ENCODE measurements at places on chromosomes 1 and 21. TPM values are rescaled to one million over a fixed set of nuclear protein-coding genes. Genes with fewer than 3 reads are reported as not detected.
A peak's percentile ranks its signal among the peaks of the same experiment; 100 is the strongest.

Gene FNDC5
- total RNA-seq, result not detected

Gene AIM2
- not detected for total RNA-seq

Gene MAEL
- total RNA-seq, result not detected

Gene PALMD
- total RNA-seq, result 1.2 TPM

Gene TMEM82
- total RNA-seq, result not detected

Gene PODN
- not detected for total RNA-seq

Gene HES4
- 41.8 TPM for total RNA-seq

DNA sequence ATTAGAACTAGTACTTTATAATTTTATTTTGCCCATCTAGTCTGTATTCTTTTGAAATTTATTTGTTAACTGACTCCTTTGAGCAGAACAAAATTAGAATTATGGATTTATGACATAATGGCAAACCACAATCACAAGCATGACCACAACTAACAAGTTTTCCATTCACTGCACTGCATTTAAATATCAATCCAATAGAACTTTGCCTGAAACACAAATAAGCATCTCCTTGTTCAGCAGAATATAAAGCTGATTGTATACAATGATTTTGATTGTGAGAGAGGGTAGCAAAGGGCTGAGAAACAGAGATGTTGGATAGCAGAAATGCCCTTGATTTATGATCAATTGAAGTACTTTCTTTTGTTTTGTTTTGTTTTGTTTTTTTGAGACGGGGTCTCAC is 495.5 kb upstream of the RGS18 start:
- no peaks in the 10 kb centered on the region for H3K27me3 ChIP-seq
- no peaks in the 10 kb centered on the region for H3K4me1 ChIP-seq
- no peak overlapping the region for H3K4me3 ChIP-seq
- DNase-seq, result no peak

DNA sequence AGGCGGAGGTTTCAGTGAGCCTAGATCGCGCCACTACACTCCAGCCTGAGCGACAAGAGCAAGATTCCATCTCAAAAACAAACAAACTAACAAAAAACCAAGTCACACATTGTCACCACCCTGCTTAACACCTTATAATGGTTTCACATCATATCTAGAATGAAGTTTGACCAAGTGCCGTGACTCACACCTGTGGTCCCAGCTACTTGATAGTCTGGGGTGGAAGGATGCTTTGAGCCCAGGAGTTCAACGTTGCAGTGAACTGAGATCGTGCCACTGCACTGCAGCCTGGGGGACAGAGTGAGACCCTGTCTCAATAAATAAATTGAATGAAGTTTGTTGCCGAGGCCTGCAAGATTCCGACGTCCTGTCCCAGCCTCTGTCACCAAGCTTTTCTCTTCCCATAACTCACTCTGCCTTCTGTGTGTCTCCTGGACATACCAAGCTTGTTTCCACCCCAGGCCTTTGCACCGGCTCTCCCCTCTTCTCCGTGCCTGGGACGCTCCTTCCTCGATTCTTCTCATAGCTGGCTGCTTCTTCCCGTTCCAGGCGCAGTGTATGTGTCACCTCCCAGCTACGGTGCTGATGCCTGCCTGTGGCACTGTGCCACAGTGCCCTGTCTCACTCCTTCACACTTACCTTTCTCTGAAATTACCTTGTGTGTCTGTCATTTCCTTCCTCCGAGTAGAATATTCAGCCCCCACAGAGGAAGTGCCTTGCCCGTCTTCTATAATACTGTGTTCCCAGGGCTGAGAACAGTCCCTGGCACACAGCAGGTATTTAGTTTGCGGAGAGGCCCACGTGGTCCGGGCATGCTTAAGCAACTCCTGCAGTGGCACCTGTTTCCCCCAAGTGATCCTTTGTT is 3.8 kb upstream of the SELENON start:
- no peak for DNase-seq
- no peaks in the 10 kb centered on the region for H3K27me3 ChIP-seq
- H3K27ac ChIP-seq, result no peak overlapping the region
- no peak overlapping the region for H3K4me3 ChIP-seq
- H3K4me1 ChIP-seq, result no peaks in the 10 kb centered on the region

DNA sequence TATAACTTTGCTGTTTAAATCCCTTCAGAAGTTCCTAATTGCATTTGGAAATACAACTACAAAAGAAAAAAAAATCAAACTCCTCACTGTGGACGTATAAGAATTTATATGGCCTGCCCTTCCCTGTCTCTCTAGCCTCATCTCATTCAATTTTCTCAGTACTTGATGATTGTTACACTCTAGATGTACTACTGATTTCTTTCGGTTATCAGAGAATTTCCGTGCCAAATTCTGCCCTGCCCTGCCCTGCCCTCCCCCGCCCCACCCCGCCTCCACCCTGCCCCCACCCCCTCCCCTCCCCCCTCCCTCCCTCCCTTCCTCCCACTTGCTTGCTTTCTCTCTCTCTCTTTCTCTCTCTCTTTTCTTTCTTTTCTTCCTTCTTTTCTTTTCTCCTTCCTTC is 71.7 kb upstream of the MPC2 start:
- no peaks in the 10 kb centered on the region for H3K4me1 ChIP-seq
- peaks cover 11% of the 10 kb centered on the region for H3K36me3 ChIP-seq
- no peak for DNase-seq
- H3K4me3 ChIP-seq, result no peak overlapping the region
- no peaks in the 10 kb centered on the region for H3K27me3 ChIP-seq

GRCh38 chr1:94954263-94955220 is 27.6 kb upstream of the CNN3 start:
- H3K4me3 ChIP-seq, result no peak overlapping the region
- H3K36me3 ChIP-seq, result no peaks in the 10 kb centered on the region
- H3K27me3 ChIP-seq, result no peaks in the 10 kb centered on the region
- DNase-seq, result no peak
- H3K4me1 ChIP-seq, result peaks cover 24% of the 10 kb centered on the region

DNA sequence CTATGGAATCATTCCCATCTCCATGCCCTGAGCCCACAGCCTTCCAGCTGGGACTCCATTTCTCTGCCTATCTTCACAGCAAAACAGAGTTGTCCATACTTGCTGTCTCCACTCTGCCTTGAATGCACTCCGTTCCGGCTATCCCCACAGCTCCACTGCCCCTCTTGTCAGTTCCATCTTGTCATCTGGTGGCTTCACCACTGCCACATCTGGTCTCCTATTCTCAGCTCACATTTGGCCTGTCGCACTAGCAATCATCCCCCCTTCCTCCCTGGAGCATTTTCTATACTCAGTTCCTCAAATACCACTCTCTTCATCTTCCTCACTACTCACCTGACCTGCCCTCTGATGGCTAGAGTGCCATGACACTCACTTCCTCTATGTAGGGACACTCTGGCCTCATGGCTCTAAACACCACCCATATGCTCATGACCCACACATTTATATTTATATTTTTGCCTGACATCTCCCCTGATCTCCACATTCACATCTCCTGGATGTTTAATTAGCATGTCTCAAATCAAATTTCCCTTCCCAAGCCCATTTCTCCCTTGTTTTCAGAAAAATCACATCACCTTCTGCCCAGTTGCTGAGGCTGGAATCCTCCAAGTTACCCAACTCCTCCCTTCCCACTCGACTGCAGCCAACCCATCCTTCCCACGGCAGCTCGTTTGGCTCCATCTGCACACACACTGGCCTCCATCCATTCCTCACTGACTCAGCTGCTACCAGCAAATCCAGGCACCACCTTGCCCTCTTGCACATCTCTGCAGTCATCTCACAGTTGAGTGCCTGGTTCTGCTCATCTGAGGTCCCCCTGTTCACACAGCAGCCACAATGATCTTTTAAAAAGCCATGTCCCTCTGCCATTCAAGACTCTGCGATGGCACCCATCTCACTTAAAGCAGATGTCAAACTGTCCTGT is 6.1 kb downstream of the ZNF692 start:
- no peaks in the 10 kb centered on the region for H3K36me3 ChIP-seq
- H3K27me3 ChIP-seq, result no peaks in the 10 kb centered on the region

DNA sequence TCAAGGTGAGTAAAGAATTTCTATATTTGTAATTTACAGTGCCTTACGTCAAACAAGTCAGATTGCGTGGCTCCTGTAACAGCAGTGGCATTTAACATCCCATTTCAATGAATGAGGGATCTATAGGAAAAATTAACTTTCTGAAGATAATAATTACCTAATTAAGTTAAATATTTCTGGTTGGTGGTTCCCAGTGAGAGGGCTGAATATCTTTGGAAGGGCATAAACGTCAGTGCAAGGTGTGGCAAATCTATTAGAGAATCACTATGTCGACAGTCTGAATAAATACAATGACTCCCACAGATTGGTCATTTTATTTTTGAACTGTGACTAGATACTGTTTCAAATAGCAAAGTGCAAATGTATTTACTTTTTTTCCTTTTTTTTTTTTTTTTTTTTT is 80.0 kb downstream of the S1PR1 start:
- H3K36me3 ChIP-seq, result no peaks in the 10 kb centered on the region
- H3K27ac ChIP-seq, result no peak overlapping the region
- peaks cover 36% of the 10 kb centered on the region for H3K27me3 ChIP-seq
- no peak overlapping the region for H3K4me3 ChIP-seq

- H3K36me3 ChIP-seq, result no peaks in the 10 kb centered on the region
- H3K27me3 ChIP-seq, result no peaks in the 10 kb centered on the region
- no peak overlapping the region for H3K4me3 ChIP-seq
- H3K27ac ChIP-seq, result no peak overlapping the region
- no peak for DNase-seq
These were observed 6.6 kb upstream of the TMEM51 start for GRCh38 chr1:15146971-15147376.

- DNase-seq, result peak; percentile 34
- H3K4me3 ChIP-seq, result no peak overlapping the region
- H3K27me3 ChIP-seq, result peaks cover 31% of the 10 kb centered on the region
- no peak overlapping the region for H3K27ac ChIP-seq
- no peaks in the 10 kb centered on the region for H3K36me3 ChIP-seq
These were observed 59.0 kb upstream of the CD1D start for GRCh38 chr1:158121604-158122254.

- H3K4me1 ChIP-seq, result peaks cover 19% of the 10 kb centered on the region
- peak; percentile 52 for DNase-seq
- H3K4me3 ChIP-seq, result no peak overlapping the region
- no peaks in the 10 kb centered on the region for H3K27me3 ChIP-seq
These were observed 48.1 kb downstream of the ELAPOR1 start for GRCh38 chr1:109161858-109162606.

DNA sequence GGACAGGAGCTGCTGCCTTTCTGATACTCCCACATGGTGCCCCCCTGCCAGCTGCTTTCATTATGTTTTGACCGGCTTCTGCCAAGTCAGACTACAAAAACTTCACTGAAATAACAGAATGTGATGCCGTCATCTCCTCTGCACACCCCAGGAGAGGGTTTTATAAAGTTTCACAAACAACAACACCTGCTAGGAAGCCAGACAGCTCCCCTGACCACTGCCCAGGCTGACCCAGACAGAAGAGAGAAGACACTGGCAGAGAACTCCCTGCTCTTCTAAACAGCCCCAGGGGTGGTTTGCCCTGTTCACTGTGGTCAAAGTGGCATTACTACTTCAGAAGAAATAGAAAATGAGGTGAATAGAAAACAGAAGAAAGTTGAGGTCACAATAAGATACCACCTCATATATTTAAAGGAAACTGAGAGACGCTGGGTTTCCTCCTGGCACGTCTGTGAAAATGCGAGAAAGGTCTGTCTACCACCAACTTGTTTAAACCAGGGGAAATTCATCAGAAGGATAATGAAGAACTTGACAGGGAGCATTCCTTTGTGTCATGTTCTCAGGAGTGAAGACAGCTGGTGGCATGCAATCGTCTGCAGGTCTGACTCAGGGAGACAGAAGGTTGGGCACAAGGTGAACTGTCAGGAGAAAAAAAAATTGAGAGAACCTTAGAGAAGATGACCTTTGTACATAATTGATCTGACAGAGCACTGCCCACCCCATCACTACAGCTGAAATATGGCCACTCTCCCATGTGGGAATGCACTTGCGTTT is 119.0 kb upstream of the NFIA start:
- H3K27me3 ChIP-seq, result no peaks in the 10 kb centered on the region
- H3K27ac ChIP-seq, result no peak overlapping the region
- no peak for DNase-seq
- H3K4me3 ChIP-seq, result no peak overlapping the region
- H3K4me1 ChIP-seq, result peaks cover 4% of the 10 kb centered on the region

- H3K36me3 ChIP-seq, result no peaks in the 10 kb centered on the region
- H3K27me3 ChIP-seq, result peaks cover 12% of the 10 kb centered on the region
- no peak for DNase-seq
- no peaks in the 10 kb centered on the region for H3K4me1 ChIP-seq
- no peak overlapping the region for H3K4me3 ChIP-seq
- H3K27ac ChIP-seq, result no peak overlapping the region
These were observed 497.1 kb upstream of the PLXNA2 start for GRCh38 chr1:208741296-208741695.

DNA sequence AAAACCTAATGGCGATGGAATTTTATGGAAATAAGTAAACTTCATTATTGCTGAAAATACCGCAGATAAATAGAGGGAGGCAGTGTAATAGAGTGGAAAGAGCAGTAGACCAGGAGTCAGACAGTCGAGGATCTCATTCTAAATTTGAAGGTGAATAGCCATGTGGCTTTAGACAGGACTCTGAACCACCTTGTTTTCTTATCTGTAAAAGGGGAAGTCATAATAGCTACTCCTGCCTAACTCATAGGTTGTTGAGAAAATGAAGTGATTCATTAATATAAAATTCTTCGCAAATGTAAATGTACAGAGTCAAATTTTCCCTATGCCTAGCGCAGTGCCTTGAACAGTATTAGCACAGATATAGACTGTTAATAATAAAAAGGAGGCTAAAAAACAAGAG is 14.8 kb downstream of the RPS6KC1 start:
- H3K4me1 ChIP-seq, result no peaks in the 10 kb centered on the region
- no peaks in the 10 kb centered on the region for H3K36me3 ChIP-seq
- H3K27ac ChIP-seq, result no peak overlapping the region

- H3K27ac ChIP-seq, result no peak overlapping the region
- H3K27me3 ChIP-seq, result no peaks in the 10 kb centered on the region
- no peak for DNase-seq
- H3K4me1 ChIP-seq, result no peaks in the 10 kb centered on the region
These were observed 21.8 kb downstream of the CHD1L start for GRCh38 chr1:147264158-147264768.

- H3K27ac ChIP-seq, result no peak overlapping the region
- no peak for DNase-seq
- H3K4me1 ChIP-seq, result peaks cover 11% of the 10 kb centered on the region
- no peaks in the 10 kb centered on the region for H3K36me3 ChIP-seq
- no peaks in the 10 kb centered on the region for H3K27me3 ChIP-seq
- no peak overlapping the region for H3K4me3 ChIP-seq
These were observed 18.5 kb upstream of the FAM20B start for GRCh38 chr1:179007233-179007632.

GRCh38 chr1:64398936-64399335 is 71.0 kb upstream of the CACHD1 start:
- no peaks in the 10 kb centered on the region for H3K4me1 ChIP-seq
- no peak overlapping the region for H3K4me3 ChIP-seq
- H3K27ac ChIP-seq, result no peak overlapping the region
- no peak for DNase-seq
- no peaks in the 10 kb centered on the region for H3K36me3 ChIP-seq
